IPS DF 19.7 (cell line): ENCODE measurements at places on chromosomes 7 and 10.

- DNase-seq: no peak
Observed at GRCh38 chr7:33336820-33337219, 207.5 kb downstream of the BBS9 start.

- no peak for DNase-seq
Observed at GRCh38 chr10:58358314-58358933, 23.6 kb downstream of the UBE2D1 start.

DNA sequence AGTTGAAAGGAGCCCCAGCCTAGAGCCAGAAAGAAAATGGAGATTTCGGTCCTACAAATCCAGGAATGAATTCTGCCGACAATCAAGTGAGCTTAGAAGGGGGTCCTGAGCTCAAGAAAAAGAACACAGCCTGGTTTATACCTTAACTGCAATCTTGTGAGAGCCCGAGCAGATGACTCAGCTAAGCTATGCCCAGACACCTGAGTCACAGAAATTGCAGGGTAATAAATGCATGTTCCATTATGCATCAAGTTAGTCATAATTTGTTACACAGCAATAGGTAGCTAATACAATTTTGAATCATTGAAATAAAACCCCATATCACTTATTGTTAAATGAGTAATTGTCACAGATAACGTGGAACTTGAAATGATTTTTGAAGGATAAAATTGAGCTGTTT, 111.8 kb upstream of the FOXP2 start:
- DNase-seq: no peak

GRCh38 chr10:88066876-88067275, 203.5 kb downstream of the PTEN start:
- no peak for DNase-seq

DNA sequence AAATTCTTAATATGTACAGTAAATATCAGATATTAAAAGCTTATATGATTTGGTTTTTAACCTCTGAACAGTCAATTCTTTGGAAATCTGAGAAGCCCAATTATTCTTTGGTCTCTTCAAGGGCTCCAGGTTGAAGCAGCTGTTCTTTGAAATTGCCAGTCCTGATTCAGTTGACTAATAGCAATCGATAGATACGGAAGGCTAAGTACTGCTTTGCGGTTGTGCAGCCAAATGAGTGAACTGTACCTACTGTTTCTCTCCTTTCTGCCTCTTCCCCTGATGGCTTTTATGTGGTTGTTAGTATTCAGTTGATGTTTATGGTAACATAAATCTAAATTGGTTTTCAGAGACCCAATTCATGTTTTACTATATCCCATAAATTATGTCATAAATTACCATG, 103.1 kb upstream of the RPA3 start:
- no peak for DNase-seq
